ENCODE measurements at places on chromosomes 12 and 14. TPM values are rescaled to one million over a fixed set of nuclear protein-coding genes. Genes with fewer than 3 reads are reported as not detected.

PLEKHD1 gene
- 0.87 TPM for total RNA-seq

TNFAIP2 gene
- total RNA-seq, result 5.5 TPM

CAMKK2 gene
- total RNA-seq, result 41.6 TPM

DNA sequence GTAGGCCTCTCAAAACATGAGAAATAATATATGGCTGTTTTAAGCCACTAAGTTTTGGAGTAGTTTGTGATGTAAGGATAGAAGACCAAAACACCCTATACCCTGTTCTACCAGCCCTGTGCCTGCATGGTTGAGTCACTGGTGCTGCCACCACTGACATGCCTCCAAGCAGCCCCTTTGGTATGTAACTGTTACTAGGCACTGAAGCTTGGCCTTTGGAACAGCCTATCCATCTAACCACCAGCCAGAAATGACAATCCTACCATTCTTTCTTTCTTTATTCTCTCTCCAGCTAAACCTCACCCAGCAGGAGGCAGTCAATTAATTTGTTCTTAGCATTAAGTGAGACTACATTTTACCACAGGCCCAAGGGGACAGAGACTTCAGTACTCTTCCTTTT, 240.3 kb downstream of the MSRB3 start:
- no peaks in the 10 kb centered on the region for H3K4me1 ChIP-seq
- no peaks in the 10 kb centered on the region for H3K27me3 ChIP-seq
- no peaks in the 10 kb centered on the region for H3K36me3 ChIP-seq
- peak; percentile 54 for DNase-seq

GRCh38 chr14:58865514-58866281, 227.9 kb downstream of the DACT1 start:
- H3K4me3 ChIP-seq, result no peak overlapping the region
- H3K27me3 ChIP-seq, result no peaks in the 10 kb centered on the region
- H3K36me3 ChIP-seq, result no peaks in the 10 kb centered on the region
- H3K27ac ChIP-seq, result no peak overlapping the region

- no peak overlapping the region for H3K4me3 ChIP-seq
- no peaks in the 10 kb centered on the region for H3K27me3 ChIP-seq
- no peaks in the 10 kb centered on the region for H3K36me3 ChIP-seq
- no peak overlapping the region for H3K27ac ChIP-seq
- DNase-seq, result no peak
These were observed 13.0 kb downstream of the CDKL1 start for GRCh38 chr14:50383618-50384225.

DNA sequence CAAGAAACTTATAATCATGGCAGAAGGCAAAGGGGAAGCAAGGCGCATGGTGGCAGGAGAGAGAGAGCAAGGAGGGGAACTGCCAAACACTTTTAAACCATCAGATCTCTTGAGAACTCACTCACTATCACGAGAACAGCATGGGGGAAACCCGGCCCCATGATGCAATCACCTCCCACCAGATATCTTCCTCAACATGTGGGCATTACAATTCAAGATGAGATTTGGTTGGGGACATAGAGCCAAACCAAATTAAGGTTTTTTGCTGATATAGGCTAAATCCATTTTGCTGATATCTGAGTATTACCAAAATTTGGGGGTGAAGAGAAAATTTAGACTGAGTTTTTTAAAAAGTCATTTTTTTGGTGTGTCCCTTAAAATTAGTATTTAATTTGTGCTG, 54.9 kb upstream of the TMX1 start:
- H3K36me3 ChIP-seq, result no peaks in the 10 kb centered on the region
- H3K27ac ChIP-seq, result no peak overlapping the region
- no peak overlapping the region for H3K4me3 ChIP-seq

GRCh38 chr12:121252712-121253345, 42.9 kb downstream of the P2RX4 start:
- no peak overlapping the region for H3K4me3 ChIP-seq
- H3K27me3 ChIP-seq, result no peaks in the 10 kb centered on the region
- peak; percentile 18 for DNase-seq
- H3K27ac ChIP-seq, result no peak overlapping the region
- peaks cover 36% of the 10 kb centered on the region for H3K36me3 ChIP-seq

DNA sequence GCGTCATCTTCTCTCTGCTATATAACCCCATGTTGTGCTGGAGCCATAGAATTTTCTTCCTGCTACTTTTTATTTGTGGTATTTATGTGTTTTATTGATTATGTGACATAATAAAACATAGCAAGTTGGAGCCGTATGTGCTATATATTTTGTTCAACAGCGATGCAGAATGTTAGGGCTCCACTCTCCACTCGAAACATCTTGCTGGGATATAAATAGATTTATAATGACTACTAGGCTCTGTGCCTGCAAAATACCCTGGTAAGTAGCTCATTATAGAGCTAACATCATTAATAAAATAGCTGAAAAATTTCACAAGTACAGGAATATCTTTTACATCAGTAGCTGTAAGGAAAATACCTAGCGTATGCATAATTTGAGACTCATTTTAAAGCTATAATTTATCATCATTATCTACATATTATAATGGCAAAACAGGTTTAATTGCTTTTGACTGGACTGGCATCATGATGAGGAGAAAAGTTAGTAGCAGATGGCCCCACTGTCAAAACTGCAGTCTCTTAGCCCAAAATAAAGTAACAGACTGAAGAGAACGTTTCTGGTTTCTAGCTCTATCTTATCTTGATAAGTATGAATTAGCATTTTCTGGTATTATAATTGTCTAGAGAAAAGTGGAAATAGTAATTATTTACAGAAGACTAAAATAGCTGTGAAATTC, 263.0 kb downstream of the NEDD1 start:
- DNase-seq, result no peak
- H3K27ac ChIP-seq, result no peak overlapping the region
- peaks cover 66% of the 10 kb centered on the region for H3K27me3 ChIP-seq

DNA sequence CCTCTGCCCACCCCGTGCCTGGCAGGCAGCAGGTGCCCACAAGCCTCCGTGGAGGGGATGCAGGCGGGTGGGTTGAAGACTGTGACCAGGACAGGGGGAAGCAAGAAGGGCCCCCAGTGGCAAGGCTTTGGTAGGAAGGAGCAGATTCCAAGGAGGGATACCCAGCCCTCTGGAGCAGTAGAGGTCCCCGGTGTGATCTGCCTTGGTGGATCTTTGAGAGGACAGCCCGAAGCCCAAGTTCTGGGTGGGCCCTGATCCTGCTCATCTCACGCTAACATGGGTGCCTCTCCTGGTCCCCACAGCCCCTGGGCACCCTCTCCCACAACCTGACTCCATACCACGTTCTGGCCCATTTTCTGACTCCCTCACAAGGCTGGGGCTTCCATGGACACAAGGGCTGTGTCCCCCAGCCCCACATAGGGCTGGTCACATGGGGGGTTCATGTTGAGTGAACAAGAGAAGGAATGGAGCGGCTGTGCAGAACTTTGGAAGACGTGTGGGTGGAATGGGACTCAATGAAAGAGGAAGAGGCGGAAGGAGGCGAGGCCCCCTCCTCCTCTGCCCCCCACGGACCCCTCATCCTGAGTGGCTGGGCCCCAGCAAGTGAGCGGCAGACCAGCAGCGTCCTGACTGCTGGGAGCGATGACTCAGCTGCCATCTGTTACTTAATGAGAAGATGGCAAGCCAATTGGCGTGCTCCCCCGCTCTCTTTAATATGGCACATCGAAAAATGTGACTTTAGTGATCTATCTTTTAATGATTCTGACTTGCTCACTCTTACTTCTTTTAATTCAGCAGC, 77.0 kb upstream of the BCL11B start:
- peak; percentile 62 for DNase-seq
- H3K27me3 ChIP-seq, result no peaks in the 10 kb centered on the region
- no peak overlapping the region for H3K27ac ChIP-seq

All from A673 (cell line).